CD4-positive, alpha-beta T cell (primary cell): ENCODE measurements at places on chromosomes 7 and 10.

- DNase-seq, result no peak
Measured at GRCh38 chr10:130169136-130169859, 33.1 kb downstream of the GLRX3 start.

DNA sequence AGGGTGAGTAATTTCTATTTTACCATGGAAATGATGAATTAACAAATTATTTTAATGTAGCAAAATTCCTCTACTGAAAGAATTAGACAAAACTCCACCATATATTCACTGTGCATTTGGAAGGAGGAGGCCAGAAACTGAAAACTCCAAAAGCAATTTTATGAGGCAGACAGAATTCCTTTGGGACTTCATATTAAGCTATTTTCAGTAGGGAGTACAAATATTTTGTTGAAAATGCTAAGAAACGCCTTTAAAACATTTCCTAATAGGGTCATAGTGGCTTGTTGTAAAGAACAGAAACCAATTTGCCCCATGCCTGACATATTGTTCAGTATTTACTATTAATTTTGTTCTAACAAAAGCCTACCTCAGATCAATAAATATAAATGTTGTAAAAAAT lies 117.8 kb downstream of the TES start:
- no peak for DNase-seq

- no peak for DNase-seq
Measured at GRCh38 chr7:129831424-129832058, 121.2 kb downstream of the UBE2H start.

GRCh38 chr7:85564861-85565260 lies 378.0 kb upstream of the SEMA3D start:
- DNase-seq, result no peak

GRCh38 chr7:67392596-67393438 lies 396.2 kb downstream of the TYW1 start:
- no peak for DNase-seq

- no peak for DNase-seq
Measured at GRCh38 chr10:118754229-118754555, 578 bp downstream of the CACUL1 start.

- no peak for DNase-seq
Measured at GRCh38 chr10:62231371-62231770, 37.3 kb downstream of the RTKN2 start.

DNA sequence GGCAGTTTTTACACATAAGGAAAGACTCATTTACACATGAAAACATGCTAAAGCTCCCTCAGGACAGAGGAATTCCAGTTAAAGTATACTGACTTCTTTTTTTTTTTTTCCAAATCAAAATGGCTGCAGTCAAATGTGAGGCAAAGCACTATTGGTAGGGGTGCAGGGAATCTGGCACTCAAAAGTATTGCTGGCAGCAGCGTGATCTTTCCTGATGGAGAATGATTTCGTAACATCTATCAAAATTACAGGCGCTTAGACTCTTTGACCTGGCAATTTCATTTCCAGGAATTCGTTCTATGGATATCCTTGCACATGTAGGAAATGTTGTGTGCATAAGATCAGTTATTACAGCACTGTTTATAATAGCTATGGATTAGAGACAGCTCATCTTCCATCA lies 65.7 kb downstream of the VSTM4 start:
- no peak for DNase-seq

DNA sequence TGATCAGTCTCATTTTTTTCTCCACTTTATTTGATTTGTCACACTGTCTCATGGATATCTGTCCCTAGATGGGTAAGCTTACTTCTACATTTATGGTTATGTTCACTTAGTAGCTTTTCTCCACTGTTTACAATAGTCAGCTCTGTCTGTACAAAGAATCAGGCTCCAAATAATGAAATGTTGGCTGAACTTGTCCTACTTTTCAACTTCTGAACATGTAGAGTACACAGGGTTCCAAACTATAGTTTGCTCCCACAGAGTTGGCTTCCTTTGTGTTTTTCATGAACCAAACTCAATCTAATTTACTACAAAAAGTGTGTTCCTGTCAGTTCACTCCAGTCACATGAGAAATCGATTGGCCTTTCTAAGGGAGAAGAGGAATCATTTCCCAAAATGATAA lies 175.0 kb downstream of the CCDC71L start:
- no peak for DNase-seq

DNA sequence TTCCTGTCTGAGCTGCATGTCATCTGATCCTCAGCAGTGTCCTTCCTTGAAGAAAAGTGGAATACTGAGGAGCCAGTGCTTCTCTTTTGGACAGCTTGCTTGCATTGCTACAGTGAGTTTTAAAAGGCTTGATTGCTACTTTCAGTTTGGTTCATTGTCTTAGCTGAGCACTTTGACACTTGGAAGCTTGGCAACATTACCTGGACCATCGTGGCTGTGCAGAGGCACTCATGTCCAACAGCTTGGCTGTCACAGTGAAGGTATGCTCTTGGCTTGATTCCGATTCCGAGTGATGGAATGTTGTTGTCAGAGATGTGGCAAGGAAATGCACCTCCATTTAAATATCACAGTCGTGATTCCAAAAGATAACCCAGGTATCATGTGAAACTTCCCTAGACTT lies 102.4 kb downstream of the FAS start:
- no peak for DNase-seq

GRCh38 chr10:88889559-88890337 lies 9.7 kb downstream of the STAMBPL1 start:
- no peak for DNase-seq

DNA sequence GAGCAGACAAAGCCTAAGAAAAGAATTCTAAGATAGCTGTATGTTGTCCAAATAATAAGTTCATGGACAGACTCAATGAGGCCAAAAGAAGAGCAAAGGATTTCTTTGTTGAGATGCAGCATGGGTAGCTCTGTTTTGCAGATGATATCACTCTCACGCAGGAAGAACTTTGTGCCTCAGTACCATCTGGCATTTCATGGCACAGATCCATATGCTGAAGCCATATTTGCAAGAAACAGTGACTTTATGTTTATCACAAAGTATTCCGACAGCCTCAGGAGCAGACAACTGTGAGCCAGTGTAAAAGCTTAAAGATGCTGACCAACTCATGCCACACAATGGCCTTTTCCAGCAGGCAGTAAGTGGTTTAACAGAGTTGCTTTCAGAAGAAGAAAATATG lies 45.5 kb upstream of the RNF148 start:
- no peak for DNase-seq

GRCh38 chr10:23341004-23341403 lies 3.6 kb downstream of the C10orf67 start:
- DNase-seq, result no peak

GRCh38 chr10:113278664-113279063 lies 274.2 kb upstream of the HABP2 start:
- DNase-seq, result no peak

- DNase-seq, result no peak
Measured at GRCh38 chr10:123103944-123104343, 31.8 kb upstream of the HMX3 start.

GRCh38 chr7:157073949-157074624 lies 63.6 kb upstream of the MNX1 start:
- no peak for DNase-seq

DNA sequence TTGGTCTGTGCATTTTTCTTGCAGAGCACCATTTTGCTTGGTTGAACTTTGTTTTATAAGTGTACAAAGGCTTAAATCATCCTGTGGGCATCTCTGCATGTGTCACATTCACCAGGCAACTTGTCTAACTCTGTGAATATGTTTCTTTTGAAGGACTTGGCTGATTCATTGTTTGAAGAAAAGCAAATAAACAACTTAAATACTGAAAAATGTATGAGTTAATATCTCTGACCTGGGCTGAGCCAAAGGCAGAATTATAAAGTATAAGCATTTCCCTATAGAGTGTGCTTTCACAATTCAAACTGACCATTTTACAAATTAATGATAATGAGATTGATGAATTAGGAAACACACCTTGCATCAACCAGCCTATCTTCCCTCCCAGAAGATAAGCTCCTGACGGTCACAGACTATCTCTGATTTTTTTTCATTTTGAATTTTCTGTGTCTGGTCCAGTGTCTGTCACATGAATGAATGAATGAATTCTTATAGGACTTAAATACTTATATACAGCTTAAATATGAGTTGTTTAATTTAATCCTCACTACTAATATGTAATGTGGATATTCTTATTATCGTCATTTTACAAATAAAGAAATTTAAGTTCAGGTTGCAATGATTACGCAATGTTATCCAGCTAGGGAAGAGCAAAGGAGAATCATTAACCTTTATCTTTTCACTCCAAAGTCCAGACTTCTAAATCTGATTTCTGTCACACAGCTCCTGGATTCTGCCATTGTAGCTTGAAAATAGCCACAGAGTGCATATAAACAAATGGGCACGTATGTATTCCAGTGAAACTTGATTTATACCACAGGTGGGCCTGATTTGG lies 182.0 kb upstream of the PHYHIPL start:
- no peak for DNase-seq

- no peak for DNase-seq
Measured at GRCh38 chr7:7228472-7228871, 46.1 kb downstream of the C1GALT1 start.

DNA sequence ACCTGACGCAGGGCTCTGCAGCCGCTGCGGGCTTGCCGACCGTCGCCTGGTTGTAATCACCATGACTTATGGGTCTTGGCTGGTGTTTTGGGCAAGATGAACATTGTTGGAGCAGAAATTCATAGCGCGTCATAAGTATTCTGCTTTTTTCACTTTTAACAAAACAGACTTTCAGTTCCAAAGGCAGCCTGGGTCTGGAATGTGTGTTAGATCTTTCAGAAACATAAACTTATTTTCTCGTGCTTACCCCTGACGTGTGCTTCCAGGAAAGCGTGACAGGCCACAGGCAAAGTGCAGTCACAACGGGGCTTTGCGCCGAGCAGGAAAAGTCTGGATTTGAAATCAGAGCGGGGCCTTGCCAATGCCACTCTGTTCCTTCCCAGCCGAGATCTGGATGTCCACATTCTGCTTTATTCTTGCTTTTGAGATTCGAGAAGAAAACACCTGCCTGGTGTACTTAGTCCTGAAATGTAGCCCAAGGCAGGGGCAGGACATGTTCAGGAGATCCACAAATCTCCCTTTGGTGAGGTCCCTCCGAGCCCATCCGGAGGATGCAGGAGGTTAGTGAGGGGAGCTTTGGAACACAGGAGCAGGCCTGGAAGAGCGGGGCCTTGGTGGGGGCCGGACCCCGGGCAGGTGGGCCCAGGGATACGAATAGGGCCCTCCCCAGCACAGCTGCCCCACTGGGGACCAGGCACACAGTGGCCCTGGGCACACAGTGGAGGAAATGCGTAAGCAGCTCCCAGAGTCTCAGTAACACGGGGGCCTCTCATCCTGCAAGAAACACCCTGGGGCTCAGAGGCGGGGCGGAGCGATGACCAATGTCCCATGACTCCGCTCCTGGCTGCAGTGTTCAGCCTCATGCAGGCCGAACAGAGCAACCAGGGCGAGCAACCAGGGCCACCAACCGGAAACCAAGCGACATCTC lies 49.5 kb upstream of the EBF3 start:
- DNase-seq, result no peak

GRCh38 chr10:7596356-7596755 lies 70.4 kb downstream of the ITIH5 start:
- no peak for DNase-seq

- DNase-seq, result no peak
Measured at GRCh38 chr10:115026746-115027140, 66.4 kb upstream of the ATRNL1 start.

GRCh38 chr7:54897891-54898290 lies 120.9 kb upstream of the EGFR start:
- DNase-seq, result no peak

GRCh38 chr10:43348511-43349312 lies 22.7 kb upstream of the FXYD4 start:
- peak; percentile 82 for DNase-seq

DNA sequence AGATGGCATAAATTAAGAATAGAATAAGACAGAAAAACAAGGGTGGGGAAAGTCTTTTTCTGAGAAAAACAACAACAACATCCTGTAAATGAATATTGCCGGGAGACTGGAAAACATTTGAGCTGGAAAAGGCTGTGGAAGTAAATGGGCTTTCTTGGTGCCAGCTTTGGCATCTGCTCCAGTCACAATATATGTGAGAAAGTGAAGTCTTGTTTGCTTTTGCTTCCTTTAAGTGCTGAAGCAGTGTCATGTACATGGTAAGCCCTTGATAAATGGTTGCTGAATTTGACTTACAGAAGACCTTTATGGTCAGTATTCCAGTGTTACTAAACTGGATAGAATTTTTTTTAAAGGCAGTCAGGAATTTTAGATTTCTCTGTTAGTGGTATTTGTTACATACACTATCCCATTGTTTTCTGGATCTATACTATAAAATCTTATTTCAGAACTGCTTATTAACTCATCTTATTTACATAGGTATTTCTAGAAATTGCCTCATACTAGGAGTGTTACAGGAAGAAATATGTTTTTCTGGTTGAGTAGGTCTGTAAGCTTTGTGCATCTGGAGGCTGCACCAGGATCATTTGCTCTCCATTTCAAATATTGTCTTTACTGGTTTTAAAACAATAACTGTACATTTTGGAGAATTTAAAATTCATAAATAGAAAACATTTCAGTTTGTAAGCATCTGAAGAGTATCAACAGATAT lies 201.7 kb upstream of the FOXP2 start:
- no peak for DNase-seq

GRCh38 chr10:35386594-35387174 lies 50.4 kb downstream of the CCNY start:
- no peak for DNase-seq

- DNase-seq, result no peak
Measured at GRCh38 chr7:5001003-5001402, 42.0 kb upstream of the MMD2 start.

DNA sequence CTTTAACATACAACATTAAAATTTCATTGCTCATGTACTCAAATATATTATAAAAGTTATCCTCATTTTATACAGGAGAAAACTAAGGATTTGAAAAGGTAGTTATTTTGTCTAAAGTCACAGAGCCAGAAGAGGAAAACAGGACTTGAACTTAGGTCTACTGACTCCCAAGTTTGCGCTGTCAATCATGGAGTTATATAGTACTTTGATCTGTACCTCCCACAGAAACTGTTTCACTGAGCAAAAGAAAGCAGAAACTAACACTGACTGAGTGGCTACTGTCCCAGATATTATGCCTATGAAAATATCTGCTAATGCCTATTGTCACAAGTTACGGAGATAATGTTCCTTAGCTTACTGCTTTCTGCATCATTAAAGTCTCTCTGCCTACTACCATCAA lies 329.1 kb downstream of the MAGI2 start:
- no peak for DNase-seq

GRCh38 chr7:21185653-21186265 lies 242.1 kb upstream of the SP4 start:
- DNase-seq, result no peak
